ENCODE measurements at places on chromosomes 1 and 21.

DNA sequence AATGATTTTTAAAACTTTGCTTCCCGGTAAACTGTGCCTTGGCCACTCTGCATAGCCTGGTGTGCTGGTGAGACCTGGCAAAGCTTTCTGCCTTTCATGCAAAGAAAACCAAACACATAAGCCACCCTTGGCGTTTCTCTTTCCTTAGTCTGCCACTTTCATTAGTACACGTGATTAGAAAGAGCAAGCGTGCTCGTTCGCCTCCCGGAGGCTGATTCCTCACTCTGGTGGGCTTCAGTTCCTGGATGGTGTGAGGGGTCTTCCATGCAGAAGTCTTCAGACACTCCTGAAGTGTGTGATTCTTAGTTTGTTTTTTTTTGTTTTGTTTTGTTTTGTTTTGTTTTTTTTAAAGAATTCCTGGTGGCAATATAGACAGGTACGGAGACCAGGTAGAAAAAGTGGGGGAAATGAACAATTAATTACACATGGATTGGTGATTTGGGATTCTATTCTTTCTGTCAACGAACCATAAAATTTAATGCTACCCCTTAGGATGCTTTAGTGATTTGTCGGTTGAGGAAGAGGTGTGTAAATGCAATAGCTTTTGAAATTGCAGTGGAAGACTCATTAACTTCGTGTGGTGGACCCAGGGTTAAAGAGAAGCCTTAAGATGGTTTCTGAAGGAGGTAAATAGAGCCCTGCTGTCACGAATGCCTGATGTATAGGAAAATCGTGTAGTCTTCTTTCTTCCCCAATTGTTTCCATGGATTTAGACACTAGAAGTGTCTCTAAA lies 2.1 kb downstream of the GALNT2 start:
- no peak for ATAC-seq

DNA sequence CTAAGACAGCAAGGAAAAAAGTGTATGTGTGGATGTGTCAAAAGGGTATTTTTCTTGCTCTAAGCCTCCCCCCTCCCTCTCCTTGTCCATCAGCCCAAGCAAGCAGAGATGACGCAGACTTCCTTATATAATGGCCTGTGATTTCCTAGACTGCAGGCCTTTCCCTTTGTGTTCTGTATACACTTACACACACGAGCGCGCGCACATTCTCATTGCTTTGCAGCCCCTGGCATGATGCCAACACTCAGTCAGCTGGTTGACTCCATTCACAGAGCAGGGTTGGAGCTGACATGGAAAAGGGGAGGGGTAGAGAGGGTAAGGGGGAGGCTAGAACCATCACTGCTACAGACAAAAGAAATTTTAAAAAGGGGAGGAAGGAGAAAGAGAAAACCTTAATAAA lies 41.8 kb downstream of the GATAD2B start:
- no peak for ATAC-seq

DNA sequence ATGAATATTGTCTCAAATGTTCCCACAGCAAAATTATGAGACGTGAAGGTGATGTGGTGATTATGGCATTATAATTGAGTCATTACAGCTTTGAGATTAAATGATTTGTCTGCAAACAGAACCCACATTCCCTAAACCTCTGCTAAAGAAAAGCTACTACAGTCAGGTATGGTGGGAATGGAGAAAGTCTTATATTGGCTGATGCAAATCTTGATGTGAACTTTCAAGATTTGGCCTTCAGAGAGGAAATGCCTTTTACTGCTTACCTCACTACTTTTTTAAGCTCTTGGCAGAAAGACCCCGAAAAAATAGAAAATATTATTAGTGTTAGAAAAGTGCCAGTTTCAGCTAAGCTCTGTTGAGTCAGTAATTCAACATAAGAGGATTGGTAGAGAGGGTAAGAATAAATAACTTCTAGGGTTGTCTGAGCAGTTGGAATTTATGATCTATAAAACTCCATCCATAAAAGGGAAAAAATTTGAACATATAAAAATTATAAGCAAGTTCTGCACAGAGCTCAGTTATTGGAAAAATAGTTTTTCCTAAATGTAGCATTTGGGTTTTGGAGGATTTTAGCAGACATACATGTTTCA lies 47.8 kb upstream of the RGS5 start:
- ATAC-seq, result no peak

DNA sequence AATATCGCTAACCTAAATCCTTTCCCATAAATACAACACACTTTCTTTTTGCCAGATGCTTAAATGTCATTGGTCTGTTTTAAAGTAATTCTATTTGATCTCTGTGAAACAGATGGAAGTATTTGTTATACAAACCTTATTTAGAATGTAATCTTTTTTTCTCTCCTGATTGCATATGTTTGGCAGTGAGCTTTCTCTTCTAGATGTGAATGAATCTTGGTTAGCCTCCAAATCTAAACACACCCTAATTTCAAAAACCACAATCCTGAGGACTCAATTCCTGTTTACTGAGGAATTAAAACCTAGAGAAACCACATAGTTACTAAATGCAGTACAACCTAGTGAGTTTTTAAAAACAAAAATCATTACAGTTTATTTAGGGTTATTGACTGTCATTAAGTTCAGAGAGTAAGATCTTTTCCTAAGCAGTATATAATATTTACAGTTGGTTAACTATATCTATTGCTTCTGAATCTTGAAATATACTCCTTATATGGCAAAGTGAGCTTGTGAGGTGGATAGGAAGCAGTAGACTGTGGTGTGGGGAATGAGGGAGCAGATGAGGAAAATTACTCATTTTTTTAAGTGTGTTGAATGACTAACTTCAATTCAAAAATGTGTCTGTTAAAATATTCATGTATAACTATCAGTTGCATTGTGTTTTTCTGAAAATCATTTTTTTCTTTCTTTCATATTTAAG lies 218.7 kb downstream of the FMN2 start:
- no peak for ATAC-seq

- peak; percentile 75 for ATAC-seq
Measured at GRCh38 chr1:62809788-62810187, 25.9 kb downstream of the ATG4C start.

DNA sequence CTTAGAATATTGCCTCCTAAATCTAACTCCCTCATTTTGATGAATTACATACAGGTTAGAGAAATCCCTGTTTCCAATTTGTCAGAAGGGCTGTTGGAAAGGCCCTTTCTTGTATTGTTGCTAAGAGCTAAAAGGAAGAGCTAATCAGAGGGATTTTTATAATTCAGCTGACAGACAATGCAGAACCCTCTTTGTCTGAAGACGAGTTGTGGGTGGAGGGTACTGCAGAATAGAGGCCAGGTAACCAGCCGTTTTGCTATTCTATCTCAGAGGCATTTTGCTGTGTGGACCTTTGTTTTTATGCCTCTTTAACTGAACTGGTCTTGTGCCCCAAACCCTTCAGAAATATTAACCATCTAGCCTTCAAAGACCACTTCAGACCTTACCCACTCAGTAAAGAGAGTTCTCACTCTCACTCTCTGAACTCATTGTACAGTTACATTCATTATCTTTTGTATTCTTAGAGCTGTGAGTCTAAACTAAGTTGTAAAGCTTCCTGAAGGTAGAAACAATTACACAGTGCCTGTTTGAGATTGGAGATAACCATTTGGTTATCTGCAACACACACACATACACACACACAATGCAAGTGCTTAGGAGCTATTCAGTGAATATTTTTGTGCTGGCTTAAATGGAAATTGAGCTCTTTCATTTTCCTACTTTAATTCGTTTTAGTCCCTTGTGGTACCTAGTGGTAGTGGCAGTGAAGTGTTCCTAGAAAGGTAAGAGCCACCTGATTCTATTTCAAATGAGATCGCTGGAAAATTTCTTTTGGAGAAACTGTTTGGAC lies 19.7 kb downstream of the KPNA6 start:
- no peak for ATAC-seq

DNA sequence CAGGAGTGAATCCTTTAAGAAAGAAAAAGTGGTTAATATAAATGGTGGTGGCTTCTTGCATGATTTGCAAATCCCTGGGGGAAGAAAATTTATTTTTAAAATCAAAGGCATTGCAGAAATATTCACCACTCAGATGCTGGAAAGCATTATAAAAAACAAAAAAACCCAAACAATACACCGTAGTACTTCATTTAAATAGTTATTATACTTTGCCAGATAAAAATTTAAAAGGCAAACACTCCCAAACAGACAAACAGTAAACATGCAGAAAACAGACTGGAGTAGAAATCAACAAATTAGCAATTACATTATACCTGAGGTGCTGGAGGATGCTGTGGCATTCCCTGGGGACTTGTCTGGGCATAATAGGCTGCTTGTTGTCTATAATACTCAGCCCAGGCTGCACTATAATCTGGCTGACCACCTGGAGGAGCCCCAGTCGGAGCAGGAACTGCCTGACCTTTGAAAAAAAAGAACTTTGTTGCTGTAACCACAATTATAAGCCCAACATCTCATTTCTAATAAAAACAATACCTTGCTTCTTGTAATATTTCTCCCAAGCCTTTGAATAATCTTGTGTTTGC lies 29.9 kb downstream of the FUBP1 start:
- ATAC-seq, result peak; percentile 57

- no peak for ATAC-seq
Measured at GRCh38 chr1:15022048-15022447, 131.5 kb upstream of the TMEM51 start.

DNA sequence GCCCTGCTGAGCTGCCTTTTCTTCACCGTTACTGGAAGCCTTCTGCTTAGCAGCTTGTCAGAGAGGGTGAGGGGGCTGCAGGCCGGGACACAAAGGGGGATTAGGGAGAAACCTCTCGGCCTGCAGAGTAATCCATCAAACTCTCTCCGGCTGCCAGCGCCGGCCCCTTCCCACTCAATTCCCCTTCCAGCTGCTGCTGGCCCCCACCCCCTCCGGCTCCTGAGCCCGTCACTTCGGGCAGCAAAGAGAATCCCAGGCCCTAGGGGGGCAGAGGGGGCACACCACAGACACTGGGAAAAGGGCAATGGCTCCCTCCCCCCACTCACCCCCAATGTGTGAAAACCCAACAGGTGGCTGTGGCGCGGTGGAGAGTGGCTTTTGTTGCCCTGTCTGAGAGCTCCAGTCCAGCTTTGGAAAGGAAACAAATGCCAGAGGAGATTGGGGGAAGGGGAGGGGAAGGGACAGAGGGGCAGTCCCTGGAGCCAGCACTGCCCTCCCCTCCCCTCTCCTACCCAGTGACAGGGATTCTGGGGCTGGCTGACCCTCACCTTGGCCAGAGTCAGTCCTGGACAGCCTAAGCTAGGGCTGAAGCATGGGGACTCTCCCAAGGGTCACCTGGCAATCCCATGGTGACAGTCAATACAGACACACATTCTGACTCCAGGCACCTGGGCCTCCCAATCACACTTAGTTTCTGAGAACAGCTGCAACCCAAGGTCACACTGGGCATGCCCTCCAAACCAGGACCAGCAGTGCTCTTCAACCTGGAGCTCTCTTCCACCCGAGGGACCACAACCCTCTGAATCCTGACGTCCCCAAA lies 9.5 kb downstream of the SLC45A3 start:
- ATAC-seq, result no peak

GRCh38 chr1:2228694-2229036 lies 546 bp downstream of the SKI start:
- no peak for ATAC-seq

DNA sequence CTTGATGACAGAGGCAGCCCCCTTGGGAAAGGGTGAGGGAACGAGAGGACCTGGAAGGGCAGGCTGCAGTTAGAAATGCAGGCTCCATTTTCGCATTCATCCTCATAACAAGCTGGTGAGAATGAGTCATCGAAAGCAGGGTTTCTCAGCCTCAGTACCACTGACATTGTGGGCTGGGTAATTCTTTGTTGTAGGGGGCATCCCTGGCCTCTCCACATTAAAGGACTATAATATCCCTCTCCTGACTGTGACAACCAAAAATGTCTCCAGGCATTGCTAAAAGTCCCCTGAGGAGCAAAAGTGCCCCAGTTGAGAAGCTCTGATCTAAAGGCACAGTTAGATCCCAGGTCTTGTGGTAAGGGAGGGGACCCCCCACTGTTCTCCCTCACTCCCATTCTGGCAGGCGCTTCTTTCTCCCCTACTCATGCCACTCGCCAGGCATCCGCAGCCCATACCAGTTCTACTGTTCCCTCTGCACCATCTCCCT lies 20.4 kb downstream of the KCNN3 start:
- peak; percentile 62 for ATAC-seq

GRCh38 chr21:35538386-35538785 lies 489.3 kb upstream of the RUNX1 start:
- no peak for ATAC-seq

- ATAC-seq, result no peak
Measured at GRCh38 chr1:115456441-115456961, 118.5 kb upstream of the NGF start.

- no peak for ATAC-seq
Measured at GRCh38 chr1:54475946-54476516, 69.8 kb upstream of the SSBP3 start.

GRCh38 chr1:62436039-62436465 lies 797 bp upstream of the USP1 start:
- ATAC-seq, result peak; percentile 85

- peak; percentile 95 for ATAC-seq
Measured at GRCh38 chr1:206579747-206580437, 32.4 kb downstream of the EIF2D start.

DNA sequence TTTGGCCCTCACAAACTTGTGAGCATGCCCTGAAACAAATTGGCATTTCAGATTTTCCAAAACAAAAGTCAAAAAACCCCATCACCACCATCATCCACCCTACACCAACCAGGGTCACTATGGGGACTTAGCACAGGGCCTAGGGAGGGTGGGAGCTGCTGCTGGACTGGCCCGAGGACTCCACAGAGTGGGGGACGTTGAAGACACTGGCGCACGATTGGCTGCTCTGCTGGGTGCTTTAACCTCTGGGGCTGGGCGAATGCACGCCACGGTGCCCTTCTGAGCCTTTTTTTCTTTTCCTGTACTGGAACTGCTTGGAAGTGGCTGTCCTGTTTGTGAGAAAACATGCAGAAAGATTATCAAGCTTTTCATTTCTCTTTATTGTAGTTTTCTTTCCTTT lies 92.8 kb downstream of the CD247 start:
- no peak for ATAC-seq
